Hepatocyte (in vitro differentiated cells): ENCODE measurements at places on chromosomes 5 and 9. TPM values are rescaled to one million over a fixed set of nuclear protein-coding genes. Genes with fewer than 3 reads are reported as not detected.

Gene ITK
- total RNA-seq = 0.20 TPM in 2 replicates

DNA sequence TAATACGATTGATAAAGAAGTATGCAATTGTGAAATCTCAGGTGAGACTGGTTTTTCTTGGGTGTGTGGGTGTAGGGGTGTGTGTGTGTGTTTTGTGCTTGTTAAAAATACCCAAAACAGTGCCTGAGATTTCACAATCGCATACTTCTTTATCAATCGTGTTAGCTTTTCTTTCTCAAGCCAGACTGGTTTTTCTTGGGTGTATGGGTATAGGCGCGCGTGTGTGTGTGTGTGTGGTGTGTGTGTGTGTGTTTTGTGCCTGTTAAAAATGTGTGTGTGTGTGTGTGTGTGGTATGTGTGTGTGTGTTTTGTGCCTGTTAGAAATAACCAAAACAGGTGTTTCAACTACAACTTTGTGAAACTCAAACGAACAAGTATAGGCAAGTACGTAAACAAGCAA is 53.7 kb downstream of the CERT1 start:
- peak; percentile 15 for DNase-seq

Gene RMI1
- total RNA-seq = 5.4 and 5.8 TPM in 2 replicates

DNA sequence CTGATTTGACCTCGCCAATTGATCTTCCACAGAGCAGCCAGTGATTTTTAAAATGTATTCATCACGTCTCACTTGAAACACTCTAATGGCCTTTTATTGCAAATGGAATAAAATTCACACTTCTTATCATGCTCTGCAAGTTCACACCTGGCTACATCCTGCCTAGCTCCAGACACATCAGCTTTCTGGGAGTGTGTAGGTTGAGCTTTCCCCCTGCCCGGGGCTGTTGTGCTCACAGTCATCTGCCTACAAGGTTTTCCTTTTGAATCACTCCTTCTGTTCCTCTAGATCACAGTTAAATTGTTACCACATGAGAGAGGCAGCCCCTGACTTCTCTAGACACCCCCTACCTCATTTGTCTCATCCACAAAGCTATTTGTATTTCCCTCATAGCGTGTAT is 674.5 kb downstream of the PRELID2 start:
- no peak for DNase-seq

GRCh38 chr9:137233143-137233980 is 2.7 kb downstream of the SLC34A3 start:
- DNase-seq = no peak

DNA sequence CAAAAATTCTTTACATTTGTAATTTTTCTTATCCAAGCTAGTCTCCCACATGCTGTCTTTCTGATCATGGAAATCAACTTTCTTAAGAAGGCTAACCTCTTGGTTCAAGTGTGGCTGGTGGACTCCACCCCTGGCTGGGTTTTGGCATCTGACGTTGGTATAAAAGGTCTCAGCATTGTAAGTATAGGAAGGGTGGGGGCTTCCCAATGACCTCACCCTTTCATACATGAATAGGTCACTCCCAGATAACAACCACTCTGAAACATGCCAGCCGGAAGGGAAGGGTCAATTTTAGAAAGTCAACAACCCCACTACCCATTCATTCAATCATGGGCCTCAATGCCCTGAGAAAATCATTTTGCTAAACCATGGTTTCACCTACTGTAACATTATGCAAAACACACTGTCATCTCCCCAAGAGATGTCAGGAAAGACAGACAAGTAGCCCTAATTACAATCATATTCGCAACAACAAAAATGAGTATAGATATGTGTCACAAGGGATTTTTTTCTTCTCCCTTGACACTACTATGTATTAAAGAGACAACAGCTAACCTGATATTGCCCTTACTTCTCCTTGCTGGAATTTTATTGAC is 31.9 kb upstream of the PCSK5 start:
- no peak for DNase-seq

Gene RANBP3L
- 3.8 and 6.5 TPM in 2 replicates for total RNA-seq

GRCh38 chr9:94697972-94698581 is 28.4 kb upstream of the AOPEP start:
- peak; percentile 64 for DNase-seq

GRCh38 chr9:110156416-110156815 is 51.5 kb downstream of the C9orf152 start:
- DNase-seq = no peak

DNA sequence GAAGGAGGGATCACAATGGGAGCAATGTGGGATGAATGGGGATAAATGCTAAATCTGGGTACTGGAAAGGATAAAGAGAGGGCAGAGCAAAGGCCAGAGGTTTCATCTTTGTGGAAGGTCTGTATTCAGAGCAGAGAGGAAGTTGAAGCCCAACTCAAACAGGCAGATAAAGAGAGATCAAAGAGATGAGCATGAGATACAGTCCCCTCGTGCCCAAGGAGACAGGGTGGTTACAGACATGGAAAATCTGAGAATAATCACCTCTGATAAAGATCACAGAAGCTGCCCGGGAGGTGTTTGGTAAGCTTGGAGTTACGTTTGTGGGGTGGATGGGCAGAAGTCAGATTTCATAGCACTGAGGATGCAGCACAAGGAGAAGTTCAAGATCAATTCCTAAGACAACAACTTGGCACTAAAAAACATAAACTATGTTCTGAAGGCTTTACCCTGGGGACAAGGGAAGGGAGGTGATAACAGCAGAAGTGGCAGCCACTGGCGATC is 459 bp upstream of the ERAP2 start:
- no peak for DNase-seq

Gene FOXD4L5
- total RNA-seq = 0.04 TPM in 1 of 2 replicates, not detected in the other

Gene NSMF
- total RNA-seq = 37.2 and 39.5 TPM in 2 replicates

Gene SOHLH1
- total RNA-seq = not detected in 2 replicates

DNA sequence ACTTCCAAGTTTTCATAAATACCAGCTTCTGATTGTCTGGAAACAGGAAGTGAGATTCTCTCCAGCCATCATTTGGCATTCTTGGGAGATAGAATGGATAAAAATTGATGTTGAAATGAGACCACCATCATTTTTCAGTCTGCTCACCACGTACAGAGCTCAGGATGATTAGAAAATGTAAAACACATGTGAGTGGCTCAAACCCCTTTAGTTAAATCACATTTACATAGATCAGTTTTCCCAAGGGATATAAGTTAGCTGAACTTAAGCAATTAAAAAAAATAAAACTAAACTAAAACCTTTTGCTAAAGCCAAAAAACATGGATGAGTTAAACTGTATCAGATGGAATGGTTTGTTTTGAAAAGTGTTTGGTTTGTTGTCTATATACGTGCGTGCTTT is 37.1 kb upstream of the GDNF start:
- no peak for DNase-seq

- no peak for DNase-seq
Measured at GRCh38 chr5:71978216-71978615, 129.1 kb upstream of the MAP1B start.

Gene HCN1
- 0.57 and 0.64 TPM in 2 replicates for total RNA-seq

- peak; percentile 58 for DNase-seq
Measured at GRCh38 chr9:14433351-14434157, 119.6 kb upstream of the NFIB start.

Gene CDC14B
- 26.2 and 33.4 TPM in 2 replicates for total RNA-seq

Gene ADGRV1
- total RNA-seq = 68.2 and 74.9 TPM in 2 replicates

DNA sequence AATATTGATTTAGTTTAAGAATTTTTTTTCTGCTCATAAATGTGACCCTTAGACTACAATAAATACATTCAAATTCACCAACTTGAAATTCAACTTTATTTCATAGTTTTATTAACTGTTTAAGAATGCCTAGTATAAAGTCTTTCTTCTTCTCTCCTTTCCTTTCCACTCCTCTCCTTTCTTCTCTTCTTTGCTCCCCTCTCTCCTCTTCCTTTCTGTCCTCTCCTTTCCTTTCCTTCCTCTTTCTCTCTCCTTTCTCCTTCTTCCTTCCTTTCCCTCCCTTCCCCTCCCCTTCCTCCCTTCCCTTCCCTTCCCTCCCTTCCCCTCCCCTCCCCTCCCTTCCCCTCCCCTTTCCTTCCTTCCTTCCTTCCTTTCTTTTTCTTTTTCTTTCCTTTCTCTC is 150.6 kb downstream of the FER start:
- no peak for DNase-seq

Gene PCDHB11
- total RNA-seq = 0.92 and 2.1 TPM in 2 replicates

Gene PCDHA6
- 3.2 and 3.4 TPM in 2 replicates for total RNA-seq

Gene CNTLN
- total RNA-seq = 7.3 and 9.2 TPM in 2 replicates

Gene GABRB2
- total RNA-seq = 0.08 and 0.53 TPM in 2 replicates

GRCh38 chr9:3277200-3277599 is 248.6 kb downstream of the RFX3 start:
- no peak for DNase-seq

GRCh38 chr5:168424594-168425323 is 61.5 kb upstream of the RARS1 start:
- no peak for DNase-seq

- DNase-seq = no peak
Measured at GRCh38 chr5:8600843-8601242, 731.9 kb downstream of the MTRR start.

GRCh38 chr5:144812763-144813162 is 642.1 kb downstream of the KCTD16 start:
- DNase-seq = peak; percentile 65

DNA sequence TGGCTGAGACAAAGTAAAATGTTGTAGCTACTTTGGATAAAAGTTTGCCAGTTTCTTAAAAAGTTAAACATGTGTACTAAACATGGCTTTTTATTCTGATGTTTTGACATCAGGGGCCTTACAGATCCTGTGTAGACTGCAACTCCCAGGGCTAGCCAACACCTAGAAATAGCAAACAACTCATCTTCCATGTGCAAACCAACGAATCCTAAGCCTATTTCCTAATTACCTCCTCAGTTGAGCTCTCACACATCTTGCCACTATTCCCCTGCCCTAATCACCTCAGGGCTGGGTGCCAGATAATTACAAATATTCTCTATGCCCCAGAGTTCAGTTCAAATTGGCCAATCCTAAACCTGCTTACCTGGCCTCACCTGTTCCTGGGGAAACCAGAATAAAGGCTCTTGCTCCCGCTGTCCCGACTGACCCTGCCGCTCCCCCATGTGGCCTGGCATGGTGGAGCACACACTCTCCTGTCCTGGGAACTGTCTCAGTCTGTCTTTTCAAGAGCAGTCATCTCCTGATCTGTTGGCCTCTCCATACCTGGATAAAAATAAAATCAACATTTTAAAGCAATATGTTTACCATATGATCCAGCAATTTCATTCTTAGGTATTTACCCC is 37.1 kb upstream of the FAM169A start:
- DNase-seq = peak; percentile 78

- peak; percentile 14 for DNase-seq
Measured at GRCh38 chr9:72864327-72864726, 88.5 kb downstream of the ALDH1A1 start.

GRCh38 chr5:9543311-9543920 is 2.5 kb downstream of the SEMA5A start:
- no peak for DNase-seq

GRCh38 chr5:112217843-112218579 is 201.1 kb downstream of the EPB41L4A start:
- no peak for DNase-seq

DNA sequence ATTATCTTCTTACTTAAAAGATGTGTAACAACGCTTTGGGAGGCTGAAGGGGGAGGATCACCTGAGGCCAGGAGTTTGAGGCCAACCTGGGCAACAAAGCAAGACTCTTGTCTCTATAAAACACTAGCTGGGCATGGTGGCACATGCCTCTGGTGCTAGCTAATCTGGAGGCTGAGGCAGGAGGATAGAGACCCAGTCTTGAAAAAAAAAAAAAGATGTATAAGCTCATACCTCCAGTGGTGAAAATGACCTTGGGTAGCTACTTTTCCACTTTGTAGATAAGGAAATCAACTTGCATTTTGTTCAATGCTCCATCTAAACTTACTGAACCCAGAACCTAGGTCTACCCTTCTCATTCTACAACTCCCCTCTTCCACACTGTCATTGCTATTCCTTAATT is 16.6 kb downstream of the ARRDC3 start:
- DNase-seq = no peak

Gene HABP4
- 12.9 and 13.1 TPM in 2 replicates for total RNA-seq

DNA sequence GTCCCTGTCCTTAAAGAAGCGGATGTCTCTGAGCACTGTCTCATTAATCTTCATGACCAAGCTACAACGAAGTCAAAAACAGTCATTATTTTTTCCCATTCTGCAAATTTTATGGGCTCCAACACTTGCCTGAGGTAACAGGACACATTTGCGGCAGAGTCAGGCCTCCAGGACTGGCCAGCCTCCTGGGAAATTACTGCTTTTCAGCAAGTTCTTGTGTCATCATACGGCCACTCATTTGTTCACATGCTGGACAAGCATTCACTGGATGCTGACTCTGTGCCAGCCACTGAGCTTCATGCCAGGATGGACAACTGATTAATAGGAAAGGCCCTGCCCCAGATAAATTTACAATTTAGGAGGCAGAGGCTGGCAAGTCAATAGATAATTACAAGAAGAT is 305.7 kb downstream of the ACTL7B start:
- DNase-seq = no peak

Gene ENTPD8
- 6.1 and 7.1 TPM in 2 replicates for total RNA-seq

GRCh38 chr5:123722451-123722850 is 210.5 kb downstream of the CSNK1G3 start:
- no peak for DNase-seq

Gene HAVCR1
- 9.4 and 9.5 TPM in 2 replicates for total RNA-seq

DNA sequence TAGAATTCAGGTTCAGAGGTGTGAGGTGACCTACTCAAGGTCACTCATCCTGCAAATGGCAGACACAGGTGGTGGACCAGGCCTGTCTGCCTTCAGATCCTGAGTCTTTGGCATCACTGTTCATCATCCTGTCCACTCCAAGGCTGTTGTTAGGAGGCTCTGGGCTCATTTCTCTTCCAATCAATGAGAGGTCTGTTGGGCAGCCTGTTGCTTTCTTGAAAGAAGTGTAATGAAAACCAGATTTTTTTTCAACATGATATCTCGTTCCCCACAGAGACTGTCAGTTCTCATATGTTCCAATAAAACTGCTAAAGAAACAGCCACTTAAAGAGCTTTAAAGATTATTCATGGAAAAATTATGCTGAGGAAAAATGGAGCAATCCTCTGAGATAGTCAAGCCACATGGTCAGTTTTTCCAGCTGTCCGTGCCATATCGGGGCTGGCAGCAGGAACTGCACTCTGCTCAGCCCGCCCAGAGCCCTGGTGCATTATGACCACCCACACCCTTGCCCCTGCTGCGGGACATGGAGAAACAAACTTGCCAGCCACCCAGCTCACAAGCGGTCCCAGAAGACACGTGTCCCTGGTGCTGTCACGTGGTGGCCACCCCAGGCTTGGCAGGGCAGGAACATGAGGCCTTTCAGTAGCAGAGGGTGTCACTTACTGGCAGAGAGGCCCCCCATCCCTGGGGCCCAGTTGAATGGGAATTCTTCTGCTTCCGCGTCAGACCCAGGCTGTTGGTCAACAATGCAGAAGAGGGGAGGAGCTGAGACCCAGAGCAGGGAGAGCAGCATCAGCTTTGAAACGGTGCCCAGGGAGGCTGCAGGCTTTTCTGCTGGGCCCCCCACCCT is 63.7 kb upstream of the ANGPTL2 start:
- DNase-seq = peak; percentile 85

DNA sequence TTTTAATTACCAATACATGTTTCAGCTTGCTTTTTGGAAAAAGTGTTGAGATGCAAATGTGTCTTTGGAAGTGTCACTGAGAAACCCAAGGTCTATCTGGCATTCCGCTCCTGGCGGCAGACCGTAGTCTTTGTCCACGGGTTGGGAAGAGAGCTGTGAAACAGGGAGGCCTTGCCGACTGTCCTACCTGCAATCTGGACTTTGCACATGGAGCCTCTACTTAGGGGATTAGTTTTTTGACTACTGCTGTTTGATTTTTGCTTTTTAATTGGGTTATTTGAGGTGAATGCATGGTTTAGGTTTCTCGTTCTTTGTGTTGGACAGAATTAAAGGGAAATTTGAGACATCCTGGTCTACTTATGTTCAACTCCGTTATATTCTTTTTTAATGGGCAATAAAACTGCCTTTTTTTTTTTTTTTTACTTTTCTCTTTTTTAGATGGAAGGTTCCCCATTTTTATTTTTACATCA is 25.7 kb downstream of the TRIO start:
- no peak for DNase-seq

Gene CDH9
- 0.53 and 2.2 TPM in 2 replicates for total RNA-seq

Gene SLC45A2
- 1.4 TPM in 1 of 2 replicates, not detected in the other for total RNA-seq
